ENCODE measurements at places on chromosomes 3 and 15.

GRCh38 chr3:185024406-185024805 lies 128.5 kb downstream of the C3orf70 start:
- DNase-seq = no peak

DNA sequence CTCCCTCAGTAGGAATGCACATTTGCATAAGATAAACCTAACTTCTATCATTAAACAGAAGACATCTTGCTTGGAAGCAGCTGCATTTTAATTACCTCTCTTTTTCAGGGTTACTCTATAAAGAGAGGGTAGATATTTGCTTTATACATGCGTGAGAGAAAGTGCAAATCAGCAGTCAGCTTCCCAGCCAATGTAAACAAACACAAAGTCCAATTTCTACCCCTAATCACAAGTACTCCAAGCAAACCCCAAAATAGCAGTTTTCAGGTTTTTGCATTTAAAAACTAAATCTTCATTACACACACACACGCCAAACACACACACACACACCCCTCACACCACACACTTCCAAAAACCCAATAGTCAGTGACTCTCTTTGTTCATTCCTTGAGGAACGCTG lies 303.9 kb upstream of the ALCAM start:
- DNase-seq = no peak

GRCh38 chr3:186879781-186880180 lies 37.3 kb downstream of the ADIPOQ start:
- no peak for DNase-seq

DNA sequence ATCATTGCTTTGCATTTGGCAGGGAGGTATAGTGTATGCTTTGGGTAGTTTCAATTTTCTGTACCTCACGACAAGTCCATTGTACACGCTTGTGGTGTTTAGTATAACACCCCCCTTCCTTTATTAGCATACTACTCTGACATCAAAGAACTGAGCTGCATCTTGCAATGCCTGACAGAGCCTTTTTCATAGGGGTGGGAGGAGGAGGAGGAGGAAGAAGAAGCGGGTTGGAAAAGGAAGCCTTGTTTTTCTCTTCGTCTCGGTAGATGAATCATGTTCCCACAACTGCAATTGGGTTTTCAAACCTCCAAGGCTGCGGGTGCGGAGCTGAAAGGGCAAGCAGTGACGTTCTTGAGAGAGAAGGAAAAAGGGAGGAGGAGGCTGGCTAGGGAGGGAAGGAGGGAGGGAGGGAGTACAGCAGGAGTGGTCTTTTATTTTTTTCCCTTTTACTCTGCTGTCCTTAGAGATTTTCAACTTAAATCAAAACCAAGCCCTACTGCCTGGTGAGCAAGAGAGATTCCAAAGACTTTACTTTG lies 175.7 kb downstream of the KLHL25 start:
- no peak for DNase-seq

GRCh38 chr15:79474252-79474651 lies 42.1 kb downstream of the MINAR1 start:
- DNase-seq = no peak

DNA sequence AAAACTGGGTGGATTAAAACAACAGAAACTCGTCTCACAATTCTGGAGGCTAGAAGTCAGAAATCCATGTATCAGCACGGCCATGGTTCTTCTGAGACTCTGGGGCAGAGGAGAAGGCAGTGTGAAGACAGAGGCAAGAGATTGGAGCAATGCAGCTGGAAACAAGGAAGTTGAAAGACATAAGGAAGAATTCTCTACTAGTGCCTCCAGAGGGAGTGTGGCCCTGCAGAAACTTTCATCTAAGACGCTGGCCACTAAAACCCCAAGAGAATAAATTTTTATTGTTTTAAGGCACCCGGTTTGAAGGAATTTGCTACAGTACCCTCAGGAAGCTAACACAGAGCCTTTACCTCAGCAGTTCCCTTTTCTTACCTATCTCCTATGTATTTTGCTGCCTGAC lies 1012.2 kb upstream of the CADM2 start:
- DNase-seq = no peak

GRCh38 chr15:39625451-39625850 lies 44.6 kb downstream of the THBS1 start:
- no peak for DNase-seq

DNA sequence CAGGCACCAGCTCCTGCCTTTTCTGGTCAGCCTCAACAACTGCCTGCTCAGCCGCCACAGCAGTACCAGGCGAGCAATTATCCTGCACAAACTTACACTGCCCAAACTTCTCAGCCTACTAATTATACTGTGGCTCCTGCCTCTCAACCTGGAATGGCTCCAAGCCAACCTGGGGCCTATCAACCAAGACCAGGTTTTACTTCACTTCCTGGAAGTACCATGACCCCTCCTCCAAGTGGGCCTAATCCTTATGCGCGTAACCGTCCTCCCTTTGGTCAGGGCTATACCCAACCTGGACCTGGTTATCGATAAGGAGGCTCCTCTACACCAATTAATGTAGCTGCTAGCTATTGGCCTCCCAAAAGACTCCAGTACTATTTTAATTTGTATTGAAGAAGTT lies 38.9 kb downstream of the TFG start:
- no peak for DNase-seq

DNA sequence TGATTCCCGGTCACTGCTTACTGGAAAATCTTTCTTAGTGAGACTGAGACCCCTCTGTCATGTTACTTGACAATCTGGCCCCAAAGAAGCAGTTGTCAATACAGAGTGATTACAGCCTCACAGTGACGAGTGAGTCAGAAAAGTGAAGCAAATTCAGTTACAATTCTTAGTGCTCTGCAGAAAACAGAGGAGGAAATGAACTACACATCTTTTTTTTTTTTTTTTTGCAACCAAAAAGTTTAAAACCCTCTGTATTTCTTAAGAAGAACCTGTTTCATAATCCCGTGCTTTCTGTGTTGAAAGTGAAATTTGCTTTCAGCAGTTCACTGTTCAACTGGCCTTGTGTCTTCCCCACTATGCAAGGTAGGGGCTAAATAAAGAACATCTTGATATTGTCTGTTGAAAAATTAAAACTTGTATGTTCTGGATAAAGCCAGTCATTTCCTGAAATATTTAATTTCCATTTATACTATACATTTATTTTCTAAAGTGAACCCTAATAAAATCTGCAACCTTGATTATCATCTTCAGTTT lies 1.9 kb downstream of the AQP9 start:
- no peak for DNase-seq

- no peak for DNase-seq
Measured at GRCh38 chr3:177145954-177146353, 51.3 kb downstream of the TBL1XR1 start.

GRCh38 chr15:39110746-39111145 lies 470.1 kb upstream of the THBS1 start:
- DNase-seq = no peak

DNA sequence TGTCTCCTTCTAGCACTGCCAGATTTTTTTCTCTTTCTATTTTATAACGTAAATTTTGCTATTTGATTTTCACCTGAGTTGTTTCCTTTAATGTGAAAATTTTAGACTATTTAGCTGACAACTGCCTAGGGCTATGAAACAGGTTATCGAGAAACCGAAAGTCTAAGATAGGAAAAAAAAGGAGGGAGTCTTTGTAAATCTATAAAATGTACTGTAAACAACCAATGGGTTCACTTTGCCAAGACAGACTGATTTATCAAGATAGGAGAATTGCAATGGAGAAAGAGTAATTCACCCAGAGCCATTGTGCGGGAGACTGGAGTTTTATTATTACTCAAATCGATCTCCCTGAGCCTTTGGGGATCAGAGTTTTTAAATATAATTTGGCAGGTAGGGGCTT lies 50.0 kb downstream of the TM4SF18 start:
- DNase-seq = no peak

- no peak for DNase-seq
Measured at GRCh38 chr3:73542136-73542535, 82.6 kb downstream of the PDZRN3 start.

GRCh38 chr15:71781179-71781964 lies 29.0 kb upstream of the NR2E3 start:
- no peak for DNase-seq

DNA sequence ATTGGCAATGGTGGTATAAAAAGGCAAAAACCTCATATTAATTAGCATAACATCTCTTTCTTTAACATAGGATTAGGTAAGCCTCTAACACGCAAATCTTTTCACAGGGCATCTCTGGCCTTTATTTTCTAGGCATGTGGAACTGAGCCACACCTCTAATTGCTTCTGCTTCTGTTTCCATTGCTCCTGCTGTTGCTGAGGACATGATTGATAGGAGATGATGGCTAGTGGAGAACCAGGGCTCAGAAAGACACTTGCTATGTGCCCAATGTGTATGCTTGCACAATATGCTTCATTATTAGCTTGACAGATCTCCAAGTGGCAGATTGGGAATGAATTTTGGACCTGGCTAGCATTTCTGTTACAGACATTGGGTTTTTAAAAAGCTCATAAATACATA lies 114.5 kb downstream of the EPHA3 start:
- DNase-seq = no peak

GRCh38 chr3:71901645-71902044 lies 116.7 kb upstream of the PROK2 start:
- no peak for DNase-seq

- no peak for DNase-seq
Measured at GRCh38 chr15:85351965-85352364, 28.4 kb upstream of the AKAP13 start.

Measured in NCI-H2171 (cell line).